NCI-H1694 (cell line): ENCODE measurements at places on chromosomes 5 and 9.

- DNase-seq = no peak
Observed at GRCh38 chr5:32785611-32786254, 74.6 kb downstream of the NPR3 start.

DNA sequence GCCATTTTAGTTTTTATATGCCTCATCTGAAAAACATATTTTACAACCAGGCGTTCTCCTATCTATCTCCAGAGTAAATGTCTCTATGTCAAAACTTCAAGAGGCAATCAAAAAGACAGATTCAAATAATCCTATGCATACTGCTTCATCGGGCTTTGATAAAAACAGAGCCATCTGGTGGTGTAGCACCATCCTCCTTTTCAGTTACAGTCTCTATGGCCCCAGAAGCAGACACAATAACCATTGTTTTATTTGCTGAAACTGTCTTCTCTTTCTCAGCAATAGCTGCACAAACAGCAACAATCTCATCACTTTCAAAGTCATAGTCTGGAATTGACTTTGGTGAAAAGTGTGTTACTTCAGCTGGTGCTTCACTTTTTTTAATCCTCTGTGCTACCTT, 36.3 kb downstream of the PTGER4 start:
- no peak for DNase-seq

DNA sequence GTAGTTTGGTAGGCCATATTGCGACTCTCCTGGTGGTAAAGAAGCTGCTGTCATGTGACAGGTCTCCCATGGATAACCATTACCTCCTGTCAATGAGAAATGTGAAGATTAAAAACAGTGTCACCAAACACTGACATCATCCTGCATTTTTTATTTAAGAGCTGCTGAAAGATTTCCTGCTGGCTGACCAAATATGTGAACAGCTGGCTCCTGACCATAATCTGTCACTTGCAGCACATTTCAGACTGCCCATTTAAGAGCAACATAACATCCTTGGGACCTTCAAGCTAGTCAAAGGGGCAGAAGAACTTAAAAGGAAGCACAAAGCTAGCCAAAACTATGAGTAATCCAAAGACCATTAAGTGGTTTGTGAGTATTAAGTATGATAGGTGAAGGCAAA, 288.0 kb downstream of the IZUMO3 start:
- DNase-seq = no peak

DNA sequence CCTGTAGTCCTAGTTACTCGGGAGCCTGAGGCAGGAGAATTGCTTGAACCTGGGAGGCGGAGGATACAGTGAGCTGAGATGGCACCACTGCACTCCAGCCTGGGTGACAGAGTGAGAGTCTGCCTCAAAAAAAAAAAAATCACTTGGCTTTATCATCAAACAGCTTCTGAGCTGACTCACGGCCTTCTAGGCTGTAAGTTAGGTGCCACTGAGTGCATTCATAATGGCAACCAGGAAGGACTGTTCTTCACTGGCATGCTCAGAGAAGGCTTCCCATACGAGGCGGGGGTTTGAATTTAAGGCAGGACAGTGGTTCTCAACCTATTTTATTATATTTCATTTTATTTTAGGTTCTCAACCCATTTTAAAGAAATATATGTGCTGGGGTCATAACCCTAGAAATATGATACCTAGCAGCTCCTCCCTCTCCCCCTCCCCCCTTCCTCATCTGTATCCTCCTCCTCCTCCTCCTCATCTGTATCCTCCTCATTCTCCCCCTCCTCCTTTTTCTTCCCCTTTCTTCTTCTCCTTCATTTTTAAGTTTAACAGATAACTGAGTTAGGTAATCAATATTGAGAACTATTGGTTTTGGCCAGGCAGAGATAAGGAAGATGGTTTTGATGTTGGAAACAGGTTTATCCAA, 19.0 kb upstream of the LHFPL2 start:
- DNase-seq = no peak

DNA sequence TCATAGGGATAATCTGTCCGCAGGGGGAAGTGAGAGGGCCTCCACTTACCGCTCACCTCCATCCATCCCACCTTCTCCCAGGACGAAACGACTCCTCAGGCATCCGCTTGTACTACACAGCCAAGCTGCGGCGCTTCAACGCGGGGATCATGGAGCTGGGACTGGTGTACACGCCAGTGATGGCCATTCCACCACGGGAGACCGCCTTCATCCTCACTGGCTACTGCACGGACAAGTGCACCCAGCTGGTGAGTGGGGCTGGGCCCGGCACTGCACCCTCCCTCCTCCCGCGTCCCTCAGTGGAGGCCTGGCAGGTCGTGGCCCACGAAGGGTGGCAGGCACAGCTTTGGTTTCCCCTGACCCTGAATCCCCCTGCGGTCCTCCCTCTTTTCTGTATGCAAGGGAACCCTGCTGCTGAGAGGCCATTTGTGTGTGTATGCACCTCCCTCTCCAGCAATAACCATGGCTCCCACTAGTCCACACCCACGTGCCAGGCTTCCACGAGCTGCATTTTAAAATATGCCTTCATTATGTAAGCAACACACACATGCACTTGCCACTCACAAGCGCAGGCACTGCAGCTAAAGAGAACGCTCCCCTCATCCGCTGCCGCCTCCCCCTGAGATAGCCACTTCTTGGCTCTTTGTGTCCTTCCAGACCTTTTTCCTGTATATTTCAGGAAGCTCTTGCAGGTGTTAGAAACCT, 11.8 kb downstream of the DBH start:
- no peak for DNase-seq

DNA sequence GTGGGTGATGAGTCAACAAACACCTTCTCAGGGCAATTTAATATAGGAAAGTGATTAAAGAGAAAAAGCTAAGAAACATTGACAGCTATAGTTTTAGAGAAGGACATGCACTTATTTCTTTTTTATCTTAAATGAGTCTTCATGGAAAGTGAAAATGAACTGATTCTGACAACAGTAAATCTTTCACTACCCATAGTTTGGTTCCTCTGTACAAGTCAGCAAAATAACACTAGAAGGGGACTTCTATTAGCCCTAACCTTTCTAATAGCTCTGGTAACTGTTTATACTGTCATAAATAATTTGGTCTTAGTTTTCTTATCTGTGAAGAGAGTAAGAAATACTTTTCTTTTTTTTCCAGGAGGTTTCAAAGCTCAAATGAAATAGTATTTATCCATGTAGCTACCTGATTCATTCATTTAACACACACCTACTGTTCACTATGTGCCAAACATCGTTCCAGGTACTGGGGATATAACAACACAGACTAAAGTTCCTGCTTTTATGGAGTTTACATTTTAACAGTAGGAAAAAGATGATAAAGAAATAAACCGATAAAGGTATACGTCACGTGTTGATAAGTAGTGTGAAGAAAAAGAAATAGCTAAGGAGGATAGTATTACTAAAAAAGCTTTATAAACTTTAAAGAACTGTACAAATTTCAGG, 148.2 kb downstream of the PCSK1 start:
- DNase-seq = no peak

- no peak for DNase-seq
Observed at GRCh38 chr9:6549106-6549800, 96.3 kb downstream of the GLDC start.

DNA sequence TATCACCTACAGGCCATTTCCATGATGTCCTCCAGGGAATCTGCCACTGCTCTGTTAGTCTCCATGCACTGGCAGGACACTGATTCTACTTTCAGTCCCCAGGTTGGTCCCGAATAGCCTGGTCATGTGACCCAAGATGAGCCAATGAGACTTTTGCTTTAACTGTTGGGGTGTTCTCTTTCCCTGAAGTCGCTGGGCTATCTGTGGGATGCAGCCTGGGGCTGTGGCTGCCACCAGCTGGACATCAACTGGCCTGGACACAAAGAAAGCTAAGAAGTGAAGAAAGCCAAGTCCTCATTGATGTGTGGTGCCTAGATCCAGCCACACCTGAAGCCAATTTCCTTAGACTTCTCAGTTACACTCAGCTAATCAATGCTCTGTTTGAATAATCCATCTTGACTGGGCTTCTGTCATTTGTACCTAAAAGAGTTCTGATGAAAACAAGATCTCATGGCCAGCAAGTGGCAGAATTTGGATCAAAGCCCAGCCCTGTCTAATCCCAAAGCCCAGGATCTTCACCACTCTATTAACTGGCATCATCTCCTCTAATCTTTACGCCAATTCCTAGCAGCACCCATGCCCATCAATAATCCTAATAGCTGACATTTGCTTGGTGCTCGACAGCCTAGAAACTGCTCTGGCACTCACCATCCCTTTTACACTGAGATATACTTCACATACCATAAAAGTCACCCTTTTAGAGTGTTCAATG, 37.0 kb downstream of the SH3PXD2B start:
- DNase-seq = no peak

GRCh38 chr5:148991566-148991965, 71.3 kb downstream of the SH3TC2 start:
- no peak for DNase-seq

- no peak for DNase-seq
Observed at GRCh38 chr9:91451431-91452270, 28.0 kb upstream of the NFIL3 start.

DNA sequence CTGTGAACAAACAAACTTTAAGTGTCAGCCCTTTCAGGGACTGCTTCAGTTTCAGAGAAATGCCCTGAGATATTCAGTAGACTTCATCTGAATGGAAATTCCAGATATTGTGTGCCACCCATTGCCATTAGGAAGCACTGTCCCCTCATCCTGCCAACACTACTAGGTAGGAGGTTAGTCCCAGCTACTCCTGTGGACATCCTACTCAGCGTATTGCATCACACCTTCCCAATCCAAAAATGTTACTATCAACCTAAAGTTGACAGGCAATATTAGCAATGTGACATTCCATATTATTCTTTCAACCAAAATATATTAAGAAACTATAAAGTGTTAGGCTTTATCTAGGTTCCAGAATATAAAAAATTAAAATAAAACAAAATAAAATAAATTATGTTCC, 552.0 kb upstream of the ST8SIA4 start:
- DNase-seq = no peak

GRCh38 chr5:125033602-125034001, 287.2 kb upstream of the ZNF608 start:
- DNase-seq = no peak

DNA sequence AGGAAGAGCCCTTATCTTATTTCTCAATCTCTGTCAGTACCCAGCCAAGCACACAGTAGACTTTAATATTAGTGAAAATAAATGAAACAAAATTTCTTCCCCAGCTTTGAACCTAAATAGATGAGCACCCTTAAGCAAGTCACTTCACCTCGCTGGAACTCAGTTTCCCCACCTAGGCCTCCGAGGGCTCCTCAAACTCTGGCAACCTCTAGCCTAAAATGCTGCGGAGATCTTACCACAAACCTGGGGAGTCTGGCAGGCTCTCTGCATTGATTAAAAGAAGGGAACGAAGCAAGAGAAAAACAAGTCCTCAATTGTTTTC, 326 bp downstream of the RIGI start:
- DNase-seq = no peak

DNA sequence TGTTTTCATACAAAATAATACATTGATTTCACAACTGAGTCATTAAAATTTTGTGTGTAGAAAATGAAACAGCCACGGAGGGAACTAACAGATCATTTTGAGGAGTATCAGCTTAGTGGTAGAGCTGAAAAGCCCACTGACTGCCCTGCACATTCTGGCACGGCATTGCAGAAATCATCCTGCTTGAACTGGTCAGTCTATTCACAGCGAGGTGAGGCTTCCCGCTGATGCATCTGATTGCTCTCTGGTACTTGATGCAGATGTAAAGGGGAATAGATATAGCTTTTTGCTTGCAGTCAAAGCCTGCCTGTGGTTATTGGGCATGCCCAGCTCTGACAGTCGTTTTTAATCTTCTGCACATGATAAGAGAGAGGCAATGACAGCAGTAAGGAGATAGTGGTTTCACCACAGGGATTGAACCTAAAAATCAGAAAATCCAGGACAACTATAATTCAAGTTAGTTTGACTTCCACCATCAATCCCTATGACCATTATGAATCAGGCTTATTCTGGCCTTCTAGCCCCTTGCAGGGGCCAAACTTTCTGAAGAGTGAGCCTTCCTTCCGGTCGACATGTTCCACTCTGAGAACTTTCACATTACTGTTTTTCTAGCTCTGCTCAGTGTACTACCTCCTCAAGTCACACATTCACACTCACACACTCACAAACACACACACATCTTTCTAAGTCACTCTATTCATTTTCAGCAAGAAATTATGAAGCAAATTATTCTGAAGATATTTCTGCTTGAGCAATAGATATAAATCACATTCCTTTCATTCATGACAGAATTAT, 782.8 kb upstream of the NUDT12 start:
- DNase-seq = no peak

- no peak for DNase-seq
Observed at GRCh38 chr5:111997308-111997707, 240.3 kb upstream of the NREP start.

- no peak for DNase-seq
Observed at GRCh38 chr5:108536321-108536720, 154.4 kb upstream of the FBXL17 start.

DNA sequence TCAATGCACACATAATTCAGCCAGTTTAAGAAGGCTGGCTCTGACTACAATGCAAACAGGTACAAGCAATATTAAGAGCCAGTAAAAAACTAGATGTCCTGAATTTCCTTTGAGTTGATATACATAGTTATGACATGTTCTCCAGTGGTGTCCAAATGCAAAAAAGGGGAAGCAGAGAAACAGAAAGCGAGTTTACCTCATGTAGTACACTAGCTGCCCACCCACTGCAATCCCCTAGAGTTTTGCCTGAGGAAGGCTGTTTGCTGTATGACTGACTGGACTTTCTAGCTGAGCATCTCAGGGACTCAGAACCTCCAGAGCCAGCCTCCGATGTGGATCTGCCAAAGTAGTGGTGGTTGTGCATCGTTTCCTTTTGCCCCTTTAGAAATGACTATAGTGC, 44.8 kb upstream of the SLC1A3 start:
- DNase-seq = no peak

DNA sequence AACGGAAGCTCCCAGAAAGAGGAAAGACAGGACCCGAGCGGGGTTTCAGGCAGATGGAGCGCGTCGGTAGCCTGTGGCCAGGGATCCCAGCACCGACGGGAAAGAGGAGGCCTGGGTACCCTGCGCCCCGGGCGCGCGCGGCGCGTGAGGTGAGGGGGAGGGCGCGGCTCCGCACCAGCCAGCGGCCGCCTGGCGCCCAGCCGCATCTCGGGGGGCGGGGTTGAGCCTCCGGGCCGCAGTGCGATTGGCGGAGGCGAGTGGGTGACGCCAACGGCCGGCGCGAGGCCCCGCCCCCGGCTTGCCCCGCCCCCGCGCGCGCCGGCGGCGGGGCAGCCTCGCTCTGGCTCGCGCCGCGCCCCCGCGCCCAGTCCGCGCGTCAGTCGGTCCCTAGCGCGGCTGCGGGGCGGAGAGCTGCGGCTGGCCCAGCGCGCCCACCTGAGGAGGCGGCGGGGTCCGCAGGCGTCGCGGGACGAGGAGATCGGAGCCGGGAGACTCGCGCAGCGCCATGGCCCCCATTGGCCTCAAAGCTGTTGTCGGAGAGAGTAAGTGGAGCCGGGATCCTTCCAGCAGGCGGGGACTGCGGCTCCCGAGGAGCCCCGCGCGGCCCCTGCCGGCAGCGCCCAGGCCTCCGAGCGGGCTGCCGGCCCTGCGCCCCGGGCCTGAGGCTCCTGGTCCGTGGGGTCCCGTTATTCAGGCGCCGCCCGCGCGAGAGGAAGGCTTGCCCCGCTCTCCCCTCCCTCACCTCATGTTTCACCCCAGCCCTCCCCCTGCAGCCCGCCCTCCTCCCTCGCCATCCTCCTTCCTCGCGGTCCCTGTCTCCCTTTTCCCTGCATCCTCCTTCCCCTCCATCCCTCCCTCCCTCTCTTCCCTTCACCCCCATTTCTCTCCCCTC, at the start of gene STXBP1:
TSS of gene STXBP1 (plus strand) at position 379 of the 892 bp plus-strand sequence. CDS start at position 506, 127 bp downstream.
- DNase-seq = peak; percentile 61

- no peak for DNase-seq
Observed at GRCh38 chr5:10786835-10787234, 25.8 kb upstream of the DAP start.
